Right atrium auricular region (tissue), 2 donors: ENCODE measurements at places on chromosomes 6 and 20. TPM values are rescaled to one million over a fixed set of nuclear protein-coding genes. Genes with fewer than 3 reads are reported as not detected.
A peak's percentile ranks its signal among the peaks of the same experiment; 100 is the strongest.

DNA sequence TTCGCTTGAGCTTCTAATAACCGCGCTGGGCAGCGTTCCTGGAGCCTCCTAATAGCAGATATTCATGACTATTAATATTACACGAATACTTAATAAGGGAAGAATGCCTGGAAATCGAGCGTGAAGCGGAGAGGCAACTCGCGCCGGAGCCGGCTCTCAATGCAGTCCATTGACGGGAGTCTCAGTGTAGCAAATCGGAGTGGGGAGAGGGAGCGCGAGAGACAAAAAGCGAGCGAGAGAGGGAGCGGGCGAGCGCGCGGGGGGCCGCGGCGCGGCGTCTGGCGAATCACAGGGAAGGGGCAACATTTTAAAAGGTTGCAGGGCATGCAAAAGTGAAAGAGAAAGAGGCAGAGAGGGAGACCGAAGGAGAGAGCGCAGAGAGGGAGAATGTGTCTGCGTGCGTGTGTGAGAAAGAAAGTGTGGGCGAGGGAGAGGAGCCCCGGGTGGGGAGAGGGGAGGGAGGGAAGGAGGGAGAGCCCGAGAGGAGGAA lies 2.9 kb downstream of the TFAP2A start:
- no peak for DNase-seq

Gene PLA2G7
- total RNA-seq: 0.26 TPM

- DNase-seq: no peak
These were observed 158.8 kb downstream of the CDH26 start for GRCh38 chr20:60117065-60117464.

- no peak for DNase-seq
These were observed 126.2 kb downstream of the FOXO3 start for GRCh38 chr6:108686896-108687295.

Gene FHL5
- 0.35 TPM for total RNA-seq

Gene GPR63
- total RNA-seq: 0.37 TPM

DNA sequence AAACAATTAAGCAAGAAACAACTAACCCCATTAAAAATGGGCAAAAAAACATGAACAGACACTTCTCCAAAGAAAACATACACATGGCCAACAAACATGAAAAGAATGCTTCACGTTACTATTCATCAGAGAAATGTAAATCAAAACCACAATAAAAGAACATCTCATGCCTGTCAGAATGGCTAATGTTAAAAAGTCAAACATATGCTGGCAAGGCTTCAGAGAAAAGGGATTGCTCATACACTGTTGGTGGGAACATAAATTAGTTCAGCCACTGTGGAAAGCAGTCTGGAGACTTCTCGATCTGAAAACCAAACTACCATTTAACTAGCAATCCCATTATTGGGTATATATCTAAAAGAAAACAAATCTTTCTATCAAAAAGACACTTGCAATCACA lies 217.5 kb downstream of the TINAG start:
- no peak for DNase-seq

DNA sequence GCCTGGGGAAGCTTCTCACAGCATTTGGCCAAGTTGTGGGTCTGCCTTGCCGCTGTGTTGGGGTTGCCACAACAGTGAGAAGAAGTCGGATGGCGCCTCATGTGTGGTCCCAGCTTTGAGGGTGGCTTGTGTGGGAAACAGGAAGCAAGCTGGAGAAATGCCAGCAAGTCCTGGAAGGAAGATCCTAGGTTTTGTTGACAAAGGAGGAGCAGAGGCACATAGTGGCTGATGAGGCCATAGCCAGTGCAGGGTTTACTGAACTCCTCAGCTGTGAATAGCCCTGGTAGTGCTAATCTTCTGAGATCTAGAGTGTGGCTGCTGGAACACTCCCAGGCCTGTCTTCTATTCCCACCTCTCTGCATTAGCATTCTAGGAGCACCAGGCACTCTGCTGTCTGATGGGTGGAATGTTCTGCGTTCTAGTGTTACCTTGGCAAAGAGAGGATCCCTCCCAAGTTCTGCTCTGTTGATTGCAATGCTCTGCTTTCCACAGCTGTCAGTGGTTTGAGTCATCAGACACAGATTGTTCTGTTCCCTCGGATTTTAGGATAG lies 25.2 kb downstream of the SNPH start:
- DNase-seq: no peak

DNA sequence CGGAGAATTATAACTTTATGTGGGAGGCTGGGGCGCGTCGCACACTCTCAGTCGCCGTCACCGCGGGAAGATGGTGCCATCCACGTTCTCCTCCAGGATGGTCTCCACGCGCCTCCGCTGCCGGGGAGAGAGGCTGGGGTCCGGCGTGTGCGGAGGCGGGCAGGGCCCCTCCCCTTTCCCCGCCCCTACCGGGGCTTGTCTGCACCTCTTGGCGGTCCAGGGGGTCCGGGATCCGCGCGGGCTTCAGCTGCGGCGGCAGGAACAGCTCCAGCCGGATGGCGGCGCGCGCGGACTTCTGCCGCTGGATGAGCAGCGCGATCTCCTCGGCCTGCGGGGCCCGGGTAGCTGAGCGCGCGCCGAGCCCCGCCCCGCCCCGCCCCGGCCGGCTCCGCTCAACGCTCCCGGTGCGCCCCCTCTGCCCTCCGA lies 807 bp downstream of the LKAAEAR1 start:
- DNase-seq: peak; percentile 68
